COR-L47 (cell line): ENCODE measurements at places on chromosomes 3 and 15.
A peak's percentile ranks its signal among the peaks of the same experiment; 100 is the strongest.

GRCh38 chr3:183502237-183503181 lies 53.0 kb downstream of the KLHL6 start:
- DNase-seq, result peak; percentile 63

DNA sequence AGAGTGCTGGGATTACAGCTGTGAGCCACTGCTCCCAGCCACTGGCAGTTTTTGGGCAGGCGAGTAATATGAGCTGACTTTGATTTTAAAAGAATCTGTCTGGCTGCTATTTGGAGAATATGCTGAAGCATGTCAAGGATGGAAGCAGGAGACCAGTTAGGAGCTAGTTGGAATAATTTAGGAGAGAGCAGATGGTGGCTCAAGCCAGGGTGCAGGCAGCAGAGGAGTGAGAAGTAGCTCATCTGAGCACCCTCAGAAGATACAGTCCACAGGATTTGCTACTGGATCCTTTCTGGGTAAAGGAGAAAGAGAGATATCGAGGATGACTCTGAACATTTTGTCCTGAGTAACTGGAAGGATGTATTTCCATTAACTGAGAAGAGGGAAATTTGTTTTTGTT lies 30.4 kb upstream of the BDH1 start:
- no peak for DNase-seq

DNA sequence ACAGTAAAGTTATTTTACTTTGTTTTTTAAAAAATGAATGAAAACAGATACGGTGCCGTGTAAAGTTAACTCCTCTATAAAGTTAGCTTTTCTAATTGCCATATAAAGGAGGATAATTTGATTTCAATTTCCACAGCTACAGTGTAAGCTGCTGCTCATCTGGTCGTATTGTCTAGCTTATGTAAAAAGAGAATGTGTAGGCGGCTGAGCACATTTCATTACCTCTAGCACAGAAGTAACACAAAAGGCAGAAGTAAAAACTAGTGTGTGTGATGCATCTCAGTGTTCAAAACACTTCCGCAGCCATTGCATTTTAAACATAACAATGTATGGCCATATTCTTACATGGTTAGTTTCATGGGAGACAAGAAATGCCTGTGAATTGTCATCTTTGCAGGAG lies 105.0 kb upstream of the P2RY1 start:
- no peak for DNase-seq

DNA sequence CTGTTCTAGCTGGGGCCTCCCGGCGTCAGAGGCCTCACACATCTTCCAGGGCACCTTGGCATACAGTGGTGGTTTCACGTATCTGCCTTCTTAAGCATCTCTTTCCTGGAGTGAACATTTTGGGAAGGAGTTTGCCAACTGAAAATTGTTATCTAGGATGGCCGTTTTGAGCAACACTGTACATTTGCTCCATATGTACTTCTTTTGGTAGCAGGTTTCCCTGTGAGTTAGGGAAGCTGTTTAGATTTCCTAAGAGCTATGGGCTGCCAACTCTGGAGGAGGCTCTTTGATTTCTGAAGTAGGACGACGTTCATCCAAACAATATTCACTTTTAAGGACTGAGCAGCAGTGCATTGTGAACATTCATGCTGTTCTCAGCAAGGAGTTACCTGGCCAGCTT lies 665.9 kb downstream of the SQOR start:
- no peak for DNase-seq

- no peak for DNase-seq
Measured at GRCh38 chr15:62889141-62889661, 153.3 kb upstream of the TPM1 start.

DNA sequence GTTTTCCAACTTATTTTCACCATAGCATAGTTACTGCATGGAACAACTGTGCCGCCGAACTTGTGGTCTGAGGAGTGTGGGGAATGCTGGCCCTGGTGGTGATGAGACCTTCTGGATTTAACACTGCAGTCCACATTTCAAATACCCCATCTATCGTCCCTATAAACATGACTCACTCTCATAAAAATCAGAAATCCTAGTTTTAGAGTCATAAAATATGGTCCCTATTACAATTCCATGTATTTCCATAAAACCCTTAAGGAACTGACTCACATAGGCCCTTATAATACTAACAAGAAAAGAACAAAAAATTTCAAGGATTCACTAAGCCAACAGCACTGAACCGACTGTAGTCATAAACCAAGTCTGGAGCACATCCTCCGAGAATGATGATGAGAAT lies 147.2 kb downstream of the FOXP1 start:
- no peak for DNase-seq

GRCh38 chr3:188506446-188506845 lies 352.5 kb downstream of the LPP start:
- no peak for DNase-seq

DNA sequence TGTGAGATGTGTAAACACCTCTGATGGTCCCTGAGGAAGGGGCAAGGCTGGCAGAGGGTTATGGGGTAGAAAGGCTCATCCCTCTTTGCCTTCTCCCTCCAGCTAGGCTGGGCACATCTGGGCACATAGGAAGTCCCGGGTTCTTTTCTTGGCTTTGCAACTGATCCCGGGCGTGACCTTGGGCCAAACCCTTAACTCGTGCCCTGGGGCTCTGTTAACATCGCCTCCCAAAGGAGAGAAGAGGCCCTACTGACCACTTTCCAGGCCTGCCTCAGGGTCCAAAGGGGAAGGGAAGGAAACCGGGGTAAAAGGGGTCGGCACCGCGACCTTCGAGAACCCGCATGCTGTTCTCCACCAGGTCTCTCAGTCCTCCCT lies 549 bp downstream of the C3orf18 start:
- no peak for DNase-seq

DNA sequence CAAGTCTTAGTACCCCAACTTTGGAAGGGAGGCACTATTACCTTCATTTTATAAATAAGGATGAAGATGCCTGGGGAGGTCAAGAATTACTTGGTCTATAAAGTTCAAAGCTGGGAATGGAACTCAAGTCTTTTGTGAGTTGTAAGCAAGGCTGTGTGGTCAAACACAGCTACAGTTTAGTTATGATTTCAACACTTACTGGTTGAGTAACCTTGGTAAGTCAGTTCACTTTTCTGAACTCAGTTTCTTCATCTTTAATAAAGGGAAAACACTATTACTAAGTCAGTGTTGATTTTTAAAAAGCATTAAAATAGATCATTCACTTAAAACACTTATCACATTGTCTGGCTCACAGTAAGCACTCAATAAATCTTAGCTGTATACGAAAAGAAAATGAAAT lies 200.4 kb upstream of the ADAMTS9 start:
- DNase-seq, result no peak

DNA sequence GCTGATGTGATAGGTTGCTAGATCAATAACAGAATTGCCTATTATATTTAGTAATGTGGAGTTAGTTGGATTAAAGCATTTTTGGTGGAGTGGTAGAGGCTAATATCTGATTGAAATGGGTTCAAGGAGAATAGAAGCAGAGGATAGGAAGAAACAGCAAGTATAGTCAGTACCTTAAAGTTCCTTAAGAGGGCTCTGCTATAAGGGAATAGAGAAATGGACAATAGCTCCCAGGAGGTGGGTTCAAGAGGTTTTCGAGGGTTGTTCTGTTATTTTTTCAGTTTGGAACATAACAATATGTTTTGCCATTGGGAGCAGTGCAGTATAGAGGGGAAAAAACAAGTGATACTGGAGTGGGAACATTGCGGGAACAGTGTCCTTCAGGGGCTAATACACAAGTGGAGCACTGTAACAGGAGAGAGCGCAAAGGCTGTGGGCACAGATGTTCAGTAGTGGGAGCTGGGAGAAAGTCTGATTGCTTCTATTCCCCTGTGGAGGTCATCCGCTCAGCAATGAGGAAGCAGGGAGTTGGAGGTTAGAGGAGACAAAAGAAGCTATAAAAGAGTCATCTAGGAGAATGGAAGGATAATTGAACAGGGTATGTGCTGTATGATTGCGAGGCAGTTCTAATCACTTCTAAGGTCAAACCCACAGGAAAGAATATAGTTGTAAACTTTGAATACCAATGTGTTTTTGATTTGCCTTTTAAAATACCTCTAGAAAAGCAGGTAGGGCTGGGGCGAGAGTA lies 3.3 kb downstream of the MRPS11 start:
- DNase-seq, result no peak

GRCh38 chr3:127764841-127765362 lies 57.4 kb downstream of the MGLL start:
- no peak for DNase-seq

DNA sequence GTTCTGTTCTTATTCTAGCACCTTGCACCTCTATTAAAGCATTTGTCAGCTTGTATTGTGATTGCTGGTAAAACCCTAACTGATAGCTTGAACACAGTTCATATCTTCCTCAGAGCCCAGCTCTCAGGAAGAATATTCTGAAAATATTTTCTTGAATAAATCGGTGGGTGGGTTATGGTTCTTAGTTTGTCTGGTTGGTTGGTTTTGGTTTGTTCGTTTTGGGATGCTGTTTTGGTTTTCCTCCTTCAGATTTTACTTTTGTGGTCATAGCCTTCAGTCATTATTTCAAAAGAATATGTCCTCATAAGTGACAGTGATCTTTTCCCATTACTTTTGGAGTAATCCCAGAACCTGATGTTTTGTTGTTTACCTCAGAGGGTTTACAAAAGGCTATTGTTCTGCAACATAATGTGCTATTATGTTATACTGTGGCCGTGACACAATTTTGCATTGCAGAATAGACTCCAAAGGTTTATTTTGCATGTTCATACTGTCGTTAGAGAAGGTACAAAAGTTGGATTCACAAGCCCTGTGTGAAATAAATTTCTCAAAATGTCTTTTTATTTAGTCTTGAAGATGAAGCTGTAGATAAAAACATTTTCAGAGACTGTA lies 2.7 kb upstream of the TMEM87A start:
- DNase-seq, result no peak

DNA sequence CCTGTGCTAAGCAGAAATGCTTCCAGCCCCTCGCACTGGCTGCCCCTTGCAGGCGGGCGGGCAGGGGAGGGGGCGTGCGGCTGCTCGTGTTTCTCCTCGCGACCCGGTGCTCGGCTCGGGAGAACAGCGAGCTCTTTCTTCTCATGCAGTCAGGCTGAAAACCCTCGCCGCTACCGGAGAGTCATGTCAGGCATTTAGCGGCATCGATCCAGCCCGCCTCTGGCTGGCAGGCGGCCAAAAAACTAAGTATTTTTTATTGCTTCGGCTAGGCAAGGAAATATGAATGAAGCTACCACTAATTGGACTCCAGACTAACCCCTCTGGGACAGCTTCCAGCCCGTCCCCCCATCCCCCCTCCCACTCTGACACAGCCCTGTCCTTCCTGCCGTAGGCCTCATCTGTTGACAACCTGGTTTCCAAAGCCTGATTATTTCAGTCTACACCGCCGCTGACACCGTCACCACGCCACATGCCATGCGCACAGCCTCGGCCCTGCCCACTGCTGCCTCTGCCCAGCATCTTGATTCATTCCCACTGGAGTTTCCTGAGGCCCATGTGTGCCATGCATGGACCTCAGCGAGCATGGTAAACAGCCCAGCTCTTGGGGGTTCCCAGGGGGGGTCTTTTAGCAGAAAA lies 35.3 kb downstream of the TLE3 start:
- DNase-seq, result peak; percentile 96

GRCh38 chr15:70095408-70096214 lies 2.1 kb downstream of the TLE3 start:
- peak; percentile 43 for DNase-seq

- no peak for DNase-seq
Measured at GRCh38 chr15:69891606-69892005, 206.1 kb downstream of the TLE3 start.

GRCh38 chr3:143329567-143330211 lies 210.1 kb downstream of the CHST2 start:
- no peak for DNase-seq

DNA sequence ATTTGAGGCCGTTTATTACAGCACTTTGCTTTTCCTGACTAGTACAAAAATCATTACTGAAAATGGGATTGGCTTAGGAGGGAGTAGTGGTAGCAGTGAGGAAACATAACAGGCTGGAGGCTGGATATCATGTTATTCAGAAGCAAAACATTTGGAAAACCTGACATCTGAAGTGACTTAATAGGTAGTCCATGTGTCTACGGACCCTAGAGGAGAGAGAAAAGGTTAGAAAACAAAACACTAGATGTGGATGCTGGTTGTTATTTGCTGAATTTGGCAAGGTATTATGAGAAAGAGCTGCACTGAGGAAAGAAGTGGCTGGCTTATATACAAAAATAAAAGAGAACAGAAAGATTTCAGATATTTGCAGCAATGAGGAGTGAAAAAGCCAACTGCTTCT lies 139.9 kb downstream of the MEX3B start:
- no peak for DNase-seq

DNA sequence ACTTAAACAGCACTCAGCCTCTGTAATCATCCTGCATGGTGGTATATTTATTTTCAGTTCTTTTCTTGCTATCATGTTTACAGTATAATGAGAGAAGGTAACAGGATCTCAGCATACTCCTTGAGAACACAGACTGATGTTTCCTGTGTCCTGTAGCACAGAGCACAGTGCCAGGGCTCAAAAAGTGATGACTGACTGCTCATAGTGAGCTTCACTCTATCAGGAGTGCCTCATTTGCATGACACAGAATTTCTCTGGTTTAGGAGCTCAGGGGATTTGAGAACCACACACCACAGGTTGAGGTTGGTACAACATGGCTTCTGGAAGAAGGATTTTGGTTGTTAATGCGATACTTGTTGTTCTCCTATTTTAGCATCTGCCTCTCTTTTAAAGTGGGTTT lies 68.5 kb upstream of the SLC2A2 start:
- no peak for DNase-seq

GRCh38 chr3:177401375-177401774 lies 204.1 kb upstream of the TBL1XR1 start:
- DNase-seq, result no peak

DNA sequence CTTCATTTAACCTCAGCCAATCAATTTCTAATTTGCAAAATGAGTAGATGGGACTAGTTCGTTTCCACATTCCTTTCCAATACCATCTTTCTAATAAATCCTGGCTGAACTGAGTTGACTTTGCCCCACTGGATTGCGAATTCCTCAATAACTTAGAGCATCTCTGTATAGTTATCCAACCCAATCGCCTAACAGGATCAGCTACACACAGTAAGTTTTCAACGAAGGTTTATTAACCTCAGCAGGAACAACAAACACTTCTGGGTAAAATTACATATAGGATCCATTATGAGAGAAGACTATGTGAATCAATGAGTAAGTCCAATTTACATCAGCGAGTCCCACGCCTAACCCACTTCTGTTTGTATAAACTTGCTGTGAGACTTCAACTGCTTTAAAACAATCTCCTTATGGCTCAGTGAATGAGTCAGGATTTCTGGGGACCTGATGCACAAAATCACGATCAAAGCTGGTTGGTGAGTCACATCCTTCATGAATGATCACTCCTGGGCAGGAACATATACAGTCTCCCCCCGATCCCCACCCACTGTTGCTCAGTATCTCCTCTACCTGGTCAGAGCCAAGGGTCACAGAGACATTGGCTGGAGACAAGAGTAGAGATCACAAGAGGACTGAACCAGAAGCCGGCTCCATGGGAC lies 142.8 kb downstream of the EDEM1 start:
- no peak for DNase-seq

DNA sequence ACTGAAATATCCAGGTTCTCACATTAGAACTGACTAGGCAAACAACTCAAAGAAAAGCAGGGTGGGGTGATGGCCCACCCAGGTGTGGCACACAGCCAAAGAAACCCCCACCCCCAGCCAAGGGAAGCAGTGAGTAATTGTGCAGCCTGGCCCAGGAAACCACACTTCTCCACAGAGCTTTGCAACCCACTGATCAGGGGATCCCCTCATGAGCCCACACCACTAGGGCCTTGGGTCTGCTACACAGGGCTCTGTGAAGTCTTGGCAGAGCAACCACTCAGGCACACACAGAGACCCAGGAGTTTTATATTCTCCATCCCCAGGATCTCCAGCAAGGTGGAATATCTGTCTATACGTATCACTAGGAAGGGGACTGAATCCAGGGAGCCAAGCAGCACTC lies 22.2 kb upstream of the TRIM42 start:
- DNase-seq, result no peak
